ENCODE measurements at places on chromosomes 3 and 15. TPM values are rescaled to one million over a fixed set of nuclear protein-coding genes. Genes with fewer than 3 reads are reported as not detected.
A peak's percentile ranks its signal among the peaks of the same experiment; 100 is the strongest.

- DNase-seq, result no peak
Observed at GRCh38 chr3:73204841-73205240, 143.4 kb downstream of the EBLN2 start.

CACNA1D gene
- total RNA-seq, result under 0.01 TPM

- DNase-seq, result no peak
Observed at GRCh38 chr15:56978898-56979662, 60.6 kb downstream of the TCF12 start.

DNA sequence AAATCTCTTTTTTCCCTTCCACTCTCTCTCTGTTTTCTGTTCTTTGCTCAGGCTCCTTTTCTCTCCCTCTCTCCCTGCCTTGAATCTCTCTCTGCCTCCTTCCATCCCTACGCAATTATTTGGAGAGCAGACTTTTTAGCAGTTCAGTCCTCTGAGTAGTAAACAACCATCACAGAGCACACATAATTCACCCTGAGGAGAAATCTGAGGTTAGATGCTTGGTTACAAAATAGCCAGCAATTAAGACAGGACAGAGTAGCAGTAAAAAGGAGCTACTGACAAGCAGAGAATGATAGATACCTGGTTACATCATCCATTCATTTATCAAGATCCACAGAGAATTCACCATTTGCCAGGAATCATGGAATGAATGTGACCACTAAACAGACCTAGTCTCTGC is 25.5 kb downstream of the SLC9A9 start:
- no peak for DNase-seq

GRCh38 chr3:44981220-44981619 is 5.2 kb downstream of the EXOSC7 start:
- DNase-seq, result no peak

DNA sequence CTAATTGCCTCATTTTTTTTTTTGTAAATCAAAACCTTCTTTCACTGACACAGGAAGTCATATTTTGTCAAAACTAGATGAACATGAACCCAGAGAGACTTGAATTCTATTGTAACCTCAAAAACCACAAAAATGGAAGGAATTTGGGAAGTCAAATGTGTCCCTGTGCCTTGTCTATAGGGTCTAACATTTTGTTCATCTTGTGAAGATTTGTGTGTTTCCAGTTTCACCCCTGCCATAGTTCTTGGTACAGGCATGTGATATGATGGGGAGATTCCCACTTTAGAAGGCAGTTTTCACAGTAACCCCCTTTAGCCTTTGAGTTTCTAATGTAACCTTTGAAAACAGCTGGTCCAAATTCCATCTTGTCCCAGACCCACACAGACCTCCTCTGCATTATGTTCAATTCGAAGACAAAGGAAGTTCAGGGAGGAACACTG is 318.5 kb upstream of the ADAMTS9 start:
- DNase-seq, result peak; percentile 36

- no peak for DNase-seq
Observed at GRCh38 chr3:188179006-188179966, 25.3 kb downstream of the LPP start.

DNA sequence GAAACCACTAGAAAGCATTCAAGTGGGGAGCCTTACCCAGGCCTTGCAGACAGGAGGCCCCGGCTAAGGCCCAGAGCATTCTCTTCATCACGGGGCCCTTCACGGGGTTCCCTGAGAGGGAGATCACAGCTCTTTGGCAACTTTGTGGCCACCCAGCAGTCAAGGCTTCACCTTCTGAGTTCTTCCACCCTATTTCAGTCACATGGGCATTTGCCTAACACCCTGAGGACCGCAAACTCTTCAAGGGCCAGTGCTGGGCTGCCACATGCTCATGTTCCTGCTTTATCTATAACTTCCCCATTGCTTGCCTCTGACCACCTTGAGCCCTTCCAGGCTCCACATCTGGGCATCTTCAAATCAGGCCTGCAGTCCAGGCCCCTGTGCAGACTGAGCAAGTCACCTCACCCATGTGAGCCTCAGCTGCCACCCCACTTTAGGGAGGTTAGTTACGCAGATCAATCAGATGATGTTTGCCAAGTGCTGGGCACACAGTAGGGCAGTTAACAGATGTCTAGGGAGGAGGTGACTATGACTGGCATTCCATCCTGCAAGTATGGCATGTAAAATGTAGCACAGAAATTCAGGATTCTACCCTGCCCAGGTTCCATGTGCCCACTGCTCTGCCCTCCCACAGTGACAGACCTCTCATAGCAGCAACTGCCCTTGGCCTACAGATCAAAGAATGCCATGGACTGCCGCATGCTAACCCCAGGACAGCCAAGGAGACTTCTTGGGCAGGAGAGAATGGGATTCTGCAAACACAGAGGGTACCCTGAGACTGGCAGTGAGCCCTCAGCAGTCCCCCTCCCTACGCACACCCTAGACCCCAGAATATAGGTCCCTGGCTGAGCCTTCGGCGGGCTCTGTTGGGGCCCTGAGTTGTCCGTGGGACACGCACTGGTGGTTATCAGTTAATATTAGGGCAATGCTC is 37.6 kb upstream of the ZNF710 start:
- no peak for DNase-seq

Data from fibroblast of villous mesenchyme (primary cell).